ENCODE measurements at places on chromosomes 11 and 22. TPM values are rescaled to one million over a fixed set of nuclear protein-coding genes. Genes with fewer than 3 reads are reported as not detected.
A peak's percentile ranks its signal among the peaks of the same experiment; 100 is the strongest.

Gene SCT
- total RNA-seq, result not detected

Gene TBX1
- 37.9 TPM for total RNA-seq

Gene CLMP
- 5.1 TPM for total RNA-seq

Gene NLRP14
- total RNA-seq, result not detected

Gene LRRN4CL
- 5.9 TPM for total RNA-seq

Gene TBC1D22A
- 25.2 TPM for total RNA-seq

Gene FOSL1
- total RNA-seq, result 8.7 TPM

Gene OR5AR1
- total RNA-seq, result not detected

Gene SEPTIN3
- not detected for total RNA-seq

Gene C22orf31
- total RNA-seq, result not detected

DNA sequence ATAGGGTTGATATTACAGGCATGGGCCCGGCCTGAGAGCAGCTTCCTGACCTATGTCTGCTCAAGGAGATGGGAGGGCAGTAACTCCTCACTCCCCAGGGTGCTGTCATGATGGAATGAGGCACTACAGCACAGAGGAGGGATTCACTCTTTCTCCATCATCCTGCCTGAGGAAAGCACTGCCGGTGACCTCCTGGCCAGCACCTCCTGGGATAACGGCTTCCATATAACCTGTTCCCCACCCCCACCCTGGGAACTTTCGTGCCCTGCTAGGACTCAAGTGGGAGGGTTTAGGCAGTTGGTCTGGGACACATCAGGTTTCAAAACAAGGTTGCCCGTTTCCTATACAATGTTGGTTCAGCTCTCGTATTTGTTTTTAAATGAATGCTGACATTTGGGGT, 42.7 kb upstream of the MN1 start:
- DNase-seq, result no peak

- no peak for DNase-seq
These were observed 122.2 kb downstream of the ST3GAL4 start for GRCh38 chr11:126477535-126478305.

DNA sequence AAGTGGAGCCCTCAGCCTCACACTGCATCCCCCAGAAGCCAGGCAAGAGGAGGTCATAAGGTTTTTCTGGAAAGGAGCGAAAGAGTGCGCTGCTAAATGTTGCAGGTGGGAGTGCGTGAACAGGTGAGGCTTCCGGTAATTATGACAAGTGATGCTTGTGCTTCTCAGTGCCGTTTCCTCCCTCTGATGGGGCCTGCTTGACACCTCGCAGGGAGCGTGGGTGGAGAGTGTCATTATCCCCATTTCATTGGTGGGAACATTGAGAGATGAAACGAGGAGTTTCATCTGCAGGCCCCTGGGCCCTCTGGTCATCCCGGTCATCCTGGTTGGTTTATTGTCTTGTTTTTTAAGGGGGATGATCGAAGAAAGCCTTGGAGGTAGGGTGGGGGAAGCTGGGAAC, 57.5 kb downstream of the BCR start:
- DNase-seq, result no peak

- no peak for DNase-seq
These were observed 98.4 kb upstream of the OR9G4 start for GRCh38 chr11:56846631-56847576.

- DNase-seq, result no peak
These were observed 58.6 kb upstream of the RPS13 start for GRCh38 chr11:17135916-17136683.

- no peak for DNase-seq
These were observed 38.8 kb downstream of the STIM1 start for GRCh38 chr11:3894128-3894731.

DNA sequence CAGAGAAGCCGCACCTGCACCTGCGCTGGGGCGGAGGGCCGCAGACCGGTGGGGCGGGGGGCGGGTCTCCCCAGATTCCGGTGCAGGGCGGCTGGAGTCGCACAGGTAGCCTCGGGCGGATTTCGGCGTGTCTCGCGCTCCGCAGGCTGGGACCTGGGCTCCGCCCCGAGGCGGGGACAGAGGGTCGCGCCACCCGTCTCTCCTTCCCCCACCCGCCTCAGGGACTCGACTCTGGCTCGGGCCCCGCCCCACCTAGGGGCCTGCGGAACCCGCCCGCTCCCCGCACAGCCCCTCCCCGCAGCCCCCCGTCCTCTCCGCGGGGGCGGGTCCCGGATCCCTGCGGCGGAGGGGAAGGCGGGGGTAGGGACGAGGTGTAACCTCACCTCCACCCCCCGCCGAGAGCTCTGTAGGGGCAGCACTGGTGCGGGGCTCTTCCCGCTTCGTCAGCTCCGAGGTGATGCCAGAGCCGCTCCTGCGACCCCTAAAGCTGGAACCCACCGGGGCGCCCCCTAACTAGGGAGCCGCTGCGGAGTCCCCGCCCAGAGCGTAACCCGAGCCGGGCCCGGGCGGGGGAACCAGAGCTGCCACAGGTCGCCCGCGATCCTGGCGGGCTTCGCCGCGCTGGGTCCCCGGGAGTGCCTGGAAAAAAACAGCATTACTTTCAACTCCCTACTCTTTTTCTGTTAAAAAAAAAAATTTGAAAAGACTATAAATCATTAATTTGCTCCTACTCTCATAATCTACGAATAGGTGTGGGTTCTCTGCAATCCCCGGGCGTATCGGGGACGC, at the start of gene SLC29A2:
TSS of gene SLC29A2 (minus strand) at position 134 of the 789 bp plus-strand sequence. CDS start 169 bp downstream, outside the sequence.
- peak; percentile 87 for DNase-seq

DNA sequence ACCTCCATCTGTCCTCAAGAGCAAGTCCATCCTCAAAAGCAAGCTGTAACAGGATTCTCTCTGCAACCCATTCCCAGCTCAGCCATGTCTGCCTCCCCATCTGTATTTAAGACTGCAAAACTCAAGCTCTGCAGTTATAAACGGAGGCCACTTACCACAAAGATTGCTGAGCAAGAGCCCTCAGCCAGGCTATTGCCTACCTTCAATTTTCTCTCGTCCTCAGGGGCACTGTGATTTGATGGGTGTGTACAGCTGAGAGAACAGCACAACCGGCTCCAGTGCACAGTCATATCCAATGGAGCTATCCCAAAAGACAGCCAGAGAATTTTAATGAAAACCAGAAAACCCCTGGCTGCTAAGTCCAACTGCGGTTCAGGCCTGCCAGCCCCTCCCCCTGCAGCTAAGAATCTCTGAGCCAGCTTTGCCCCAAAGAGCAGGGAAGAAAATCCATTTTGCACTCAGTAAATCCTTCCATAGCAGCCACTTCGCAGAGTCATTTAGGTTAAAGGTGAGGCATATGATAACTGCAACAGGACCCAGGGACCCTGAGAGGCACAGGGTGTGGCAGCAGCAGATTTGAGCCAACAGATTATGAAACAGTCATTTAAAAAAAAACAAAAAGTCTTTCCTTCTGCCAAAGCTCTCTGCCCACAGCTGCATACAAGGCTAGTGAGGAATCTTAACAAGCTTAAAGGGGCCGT, 37.6 kb downstream of the RAB30 start:
- DNase-seq, result peak; percentile 71

- DNase-seq, result no peak
These were observed 227.8 kb downstream of the BRD1 start for GRCh38 chr22:49599691-49600455.

DNA sequence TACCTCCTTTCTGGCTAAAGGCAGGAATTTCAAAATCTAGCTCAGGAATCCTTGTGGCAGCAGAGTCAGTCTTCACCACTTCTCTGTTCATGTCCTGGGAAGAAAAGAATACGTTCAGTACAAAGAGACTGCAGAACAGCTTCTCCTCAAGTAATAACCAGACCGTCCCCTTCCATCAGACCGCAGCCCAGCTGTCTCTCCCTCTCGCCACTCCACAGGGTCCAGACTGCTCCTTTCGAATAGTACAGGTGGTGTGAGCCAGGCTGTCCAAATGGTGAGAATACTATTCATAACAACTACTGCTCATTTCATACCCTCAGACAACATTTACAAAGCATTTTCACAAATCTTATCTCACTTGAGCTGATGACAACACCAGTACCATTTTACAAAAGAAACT, 857 bp downstream of the ZPR1 start:
- DNase-seq, result no peak

- DNase-seq, result no peak
These were observed 85.2 kb upstream of the SCUBE2 start for GRCh38 chr11:9176550-9176949.

GRCh38 chr11:67211656-67212436, 54.4 kb upstream of the GRK2 start:
- DNase-seq, result no peak
